ENCODE measurements at places on chromosomes 13 and 19. TPM values are rescaled to one million over a fixed set of nuclear protein-coding genes. Genes with fewer than 3 reads are reported as not detected.

- no peak for DNase-seq
Measured at GRCh38 chr13:29943686-29944085, 93.3 kb upstream of the UBL3 start.

- DNase-seq = no peak
Measured at GRCh38 chr19:42420055-42420544, 7.1 kb downstream of the LIPE start.

The CALR3 gene
- total RNA-seq = not detected

The MADCAM1 gene
- 0.19 TPM for total RNA-seq

The CEBPA gene
- 4.9 TPM for total RNA-seq
